Left cardiac atrium (tissue), 4 donors: ENCODE measurements at places on chromosomes 13 and 19. TPM values are rescaled to one million over a fixed set of nuclear protein-coding genes. Genes with fewer than 3 reads are reported as not detected.

Gene RNF17
- not detected for total RNA-seq

Gene GPR4
- total RNA-seq: 17.7 TPM

Gene ZNF738
- total RNA-seq: 3.1 TPM

Gene KRTDAP
- total RNA-seq: not detected

Gene NHLRC3
- 12.2 TPM for total RNA-seq

Gene HPN
- total RNA-seq: 5.6 TPM

Gene PPP1R37
- 19.4 TPM for total RNA-seq

Gene PSG1
- total RNA-seq: not detected

Gene PLK5
- total RNA-seq: not detected

Gene CBLC
- total RNA-seq: not detected

Gene ZNF547
- 3.6 TPM for total RNA-seq

Gene TNNI3
- 2,132 TPM for total RNA-seq

Gene CFAP97D2
- total RNA-seq: not detected

Gene SARS2
- total RNA-seq: 17.7 TPM

Gene ANGPTL8
- total RNA-seq: 20.3 TPM

Gene ZNF541
- total RNA-seq: 0.21 TPM

Gene PPFIA3
- total RNA-seq: 11.5 TPM

Gene NLRP7
- total RNA-seq: not detected

Gene PRR36
- 0.24 TPM for total RNA-seq

Gene NUFIP1
- total RNA-seq: 3.0 TPM

Gene CD37
- 7.1 TPM for total RNA-seq

Gene HCN2
- total RNA-seq: 4.3 TPM

Gene LPAR6
- 15.0 TPM for total RNA-seq

Gene KLK2
- not detected for total RNA-seq

Gene GRIN3B
- total RNA-seq: not detected

Gene TEX101
- not detected for total RNA-seq

Gene KLK3
- not detected for total RNA-seq

Gene C19orf33
- 2.1 TPM for total RNA-seq

Gene DLL3
- not detected for total RNA-seq

Gene IGFL1
- total RNA-seq: not detected

Gene ZBTB32
- not detected for total RNA-seq

Gene DAND5
- total RNA-seq: 7.0 TPM

Gene PABPC3
- total RNA-seq: not detected

Gene SIGLEC14
- total RNA-seq: 4.2 TPM

Gene NR2F6
- 40.5 TPM for total RNA-seq

Gene ZNF177
- total RNA-seq: 1.8 TPM

Gene PSG11
- not detected for total RNA-seq

Gene GPR183
- 6.0 TPM for total RNA-seq

Gene ADM5
- 1.1 TPM for total RNA-seq

Gene VSTM2B
- total RNA-seq: not detected

Gene DCAF15
- 19.2 TPM for total RNA-seq

Gene ZNF493
- 11.5 TPM for total RNA-seq
